Sciatic nerve (tissue), 2 donors: ENCODE measurements at places on chromosomes 2 and 18.
A peak's percentile ranks its signal among the peaks of the same experiment; 100 is the strongest.

DNA sequence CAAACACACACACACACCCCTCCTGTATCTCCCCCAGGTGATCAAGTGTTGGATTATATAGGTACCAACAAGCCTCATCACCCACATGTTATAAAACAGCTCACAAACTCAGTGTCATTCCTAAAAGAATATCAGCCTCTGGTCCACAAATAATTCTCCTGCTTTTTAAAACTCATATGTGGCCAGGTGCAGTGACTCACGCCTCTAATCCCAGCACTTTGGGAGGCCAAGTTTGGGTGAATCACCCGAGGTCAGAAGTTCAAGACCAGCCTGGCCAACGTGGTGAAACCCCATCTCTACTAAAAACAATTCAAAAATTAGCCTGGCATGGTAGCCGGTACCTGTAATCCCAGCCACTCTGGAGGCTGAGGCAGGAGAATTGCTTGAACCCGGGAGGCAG lies 87.8 kb downstream of the LRATD1 start:
- DNase-seq = no peak

DNA sequence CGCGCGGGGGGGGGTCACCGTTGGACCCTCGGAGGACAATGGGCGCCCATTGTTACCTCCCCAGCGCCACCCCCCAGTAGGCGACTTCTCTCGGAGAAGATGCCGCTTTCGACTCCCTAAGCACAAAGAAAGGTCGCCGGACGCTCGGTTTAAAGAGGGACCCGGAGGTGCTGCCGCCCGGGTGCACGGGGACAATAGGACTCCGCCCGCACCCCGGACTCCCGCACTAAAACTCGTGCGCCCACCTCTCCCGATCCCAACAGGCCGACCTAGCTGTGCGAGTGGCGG lies 318 bp upstream of the CDC42EP3 start:
- DNase-seq = peak; percentile 68

- peak; percentile 62 for DNase-seq
Observed at GRCh38 chr2:160918906-160919503, 241.2 kb upstream of the TANK start.

GRCh38 chr2:123853161-123853560 lies 171.9 kb upstream of the CNTNAP5 start:
- DNase-seq = no peak

GRCh38 chr2:142478206-142478605 lies 347.4 kb upstream of the LRP1B start:
- DNase-seq = no peak

DNA sequence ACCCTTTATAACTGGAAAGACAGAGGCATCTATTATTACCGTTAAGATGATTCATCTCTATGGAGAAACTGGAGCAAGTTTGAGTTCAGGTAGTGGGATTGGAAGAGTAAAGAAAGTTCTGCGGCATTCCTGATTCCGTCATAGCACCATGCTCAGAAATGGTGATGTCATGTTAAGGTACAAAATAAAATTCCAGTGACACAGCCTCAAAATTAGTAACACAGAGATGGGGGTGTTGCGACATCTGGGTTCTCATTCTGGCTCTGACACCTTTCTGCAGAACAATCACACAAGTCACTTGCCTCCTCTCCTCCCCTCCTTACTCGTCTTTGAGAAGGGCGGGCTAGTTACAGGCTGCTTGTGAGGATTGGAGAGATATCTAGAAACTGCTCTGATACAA lies 105.7 kb downstream of the DPP10 start:
- no peak for DNase-seq

GRCh38 chr2:58042486-58042970 lies 4.1 kb upstream of the VRK2 start:
- DNase-seq = no peak

DNA sequence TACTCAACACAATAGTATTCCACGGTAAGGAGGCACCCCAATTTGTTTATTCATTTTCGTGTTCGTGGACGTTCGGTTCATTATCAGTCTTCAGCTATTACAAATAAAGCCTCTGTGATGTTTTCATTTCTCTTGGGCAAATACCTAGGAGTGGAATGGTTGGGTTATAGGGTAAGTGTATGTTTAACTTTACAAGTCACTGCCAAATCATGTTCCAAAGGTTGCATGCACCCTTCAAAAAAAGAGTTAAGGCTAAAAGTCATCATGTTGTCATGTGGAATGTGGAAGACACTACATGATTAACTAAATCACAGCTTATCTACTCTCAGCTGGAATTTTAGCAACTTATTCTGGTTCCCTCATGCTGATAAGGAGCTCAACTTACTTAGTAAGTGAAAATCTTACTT lies 15.8 kb downstream of the INO80C start:
- no peak for DNase-seq
